ENCODE measurements at places on chromosomes 4 and X. TPM values are rescaled to one million over a fixed set of nuclear protein-coding genes. Genes with fewer than 3 reads are reported as not detected.

The EMCN gene
- 23.8 TPM for total RNA-seq

- ATAC-seq, result no peak
These were observed 22.3 kb upstream of the AASDH start for GRCh38 chr4:56409511-56410090.

- ATAC-seq, result no peak
These were observed 413.2 kb downstream of the PPARGC1A start for GRCh38 chr4:23476515-23477090.

GRCh38 chr4:57159866-57160265 is 49.7 kb upstream of the IGFBP7 start:
- no peak for ATAC-seq

DNA sequence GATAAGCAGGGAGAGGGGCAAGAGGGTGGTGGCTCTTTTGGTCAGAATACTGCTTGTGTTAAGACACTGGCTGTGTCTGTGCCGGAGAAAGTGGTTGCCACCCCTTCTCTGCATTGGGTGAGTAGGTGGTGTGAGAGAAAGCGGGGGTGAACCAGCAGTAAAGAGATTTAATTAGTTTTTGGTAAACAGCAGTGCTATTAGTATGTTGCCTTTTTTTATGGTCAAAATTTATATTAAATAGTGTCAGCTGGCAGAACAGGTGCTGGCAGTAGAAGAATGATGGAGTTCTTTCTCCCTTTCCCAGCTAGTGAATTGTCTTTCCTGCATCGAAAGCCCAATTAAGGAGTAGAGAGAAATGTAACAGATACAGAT is 181.6 kb downstream of the LARP7 start:
- ATAC-seq, result no peak

GRCh38 chr4:145898926-145899531 is 39.6 kb downstream of the ZNF827 start:
- ATAC-seq, result no peak

GRCh38 chrX:39472161-39472560 is 625.6 kb downstream of the BCOR start:
- ATAC-seq, result no peak

Data from gastroesophageal sphincter (tissue), 4 donors.